Stimulated activated CD4-positive, alpha-beta T cell treated with anti-CD3 and anti-CD28 coated beads, Interleukin-1b, Interleukin-23, amount 100 ng/mL, for 1 hour (primary cell): ENCODE measurements at places on chromosomes 4 and X.

DNA sequence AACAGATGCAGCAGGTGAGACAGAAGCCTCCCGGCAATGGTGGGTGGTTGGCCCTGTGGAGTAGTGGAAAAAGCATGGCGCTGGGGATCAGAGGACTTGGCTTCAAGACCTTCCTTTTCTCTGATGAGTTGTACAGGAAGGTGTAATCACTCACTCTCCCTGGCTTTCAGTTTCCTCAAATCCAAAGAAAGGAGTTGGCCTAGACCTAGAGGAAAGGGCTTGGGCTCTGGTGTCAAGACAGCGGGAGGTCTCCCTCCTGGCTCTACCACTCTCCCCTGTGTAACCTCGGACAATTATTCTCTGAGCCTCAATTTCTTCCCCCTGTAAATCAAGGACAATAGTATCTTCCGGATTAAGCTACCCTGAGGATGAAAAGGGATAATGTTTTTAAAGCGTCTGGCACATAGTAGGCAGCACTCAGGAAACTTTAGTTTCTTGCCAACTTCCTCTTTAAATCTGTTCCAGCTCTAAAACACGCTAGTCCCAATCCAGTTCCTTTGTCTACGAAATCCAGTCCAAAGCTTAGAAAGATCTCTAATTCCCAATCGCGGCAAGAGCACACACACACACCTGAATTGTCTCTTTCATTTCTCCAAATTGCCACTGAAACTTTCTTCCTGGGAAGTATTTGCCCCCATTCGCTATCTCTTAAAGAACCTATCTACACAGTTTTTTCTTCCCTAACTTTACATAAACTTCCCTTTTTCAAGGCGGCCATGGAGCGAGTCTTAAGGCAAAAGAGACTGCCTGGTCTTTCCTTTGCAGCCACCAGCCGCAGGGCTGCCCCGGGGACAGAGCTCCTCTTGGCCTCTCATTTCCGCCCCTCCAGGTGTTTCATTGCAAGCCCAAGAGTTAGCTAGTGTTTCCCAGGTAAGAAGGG lies 29.9 kb upstream of the GPC4 start:
- DNase-seq, result no peak

GRCh38 chrX:110992611-110993010 lies 103.4 kb upstream of the PAK3 start:
- no peak for DNase-seq

DNA sequence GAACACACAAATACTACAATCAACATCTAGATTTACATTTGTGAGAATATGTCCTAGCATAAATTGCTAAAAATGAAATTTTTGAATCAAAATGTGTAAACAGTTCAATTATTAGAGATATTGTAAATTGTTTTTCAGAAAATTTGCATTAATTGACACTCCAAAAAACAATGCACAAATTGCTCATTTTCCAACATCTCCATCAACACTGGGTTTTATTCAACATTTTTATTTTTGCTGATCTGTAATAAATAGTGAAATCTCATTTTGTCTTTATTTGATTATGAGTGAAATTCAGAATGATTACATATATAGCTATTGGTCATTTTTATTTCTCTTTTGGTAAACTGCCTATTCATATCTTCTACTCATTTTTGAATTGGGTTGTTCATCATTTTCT lies 120.0 kb upstream of the GRIA3 start:
- no peak for DNase-seq

DNA sequence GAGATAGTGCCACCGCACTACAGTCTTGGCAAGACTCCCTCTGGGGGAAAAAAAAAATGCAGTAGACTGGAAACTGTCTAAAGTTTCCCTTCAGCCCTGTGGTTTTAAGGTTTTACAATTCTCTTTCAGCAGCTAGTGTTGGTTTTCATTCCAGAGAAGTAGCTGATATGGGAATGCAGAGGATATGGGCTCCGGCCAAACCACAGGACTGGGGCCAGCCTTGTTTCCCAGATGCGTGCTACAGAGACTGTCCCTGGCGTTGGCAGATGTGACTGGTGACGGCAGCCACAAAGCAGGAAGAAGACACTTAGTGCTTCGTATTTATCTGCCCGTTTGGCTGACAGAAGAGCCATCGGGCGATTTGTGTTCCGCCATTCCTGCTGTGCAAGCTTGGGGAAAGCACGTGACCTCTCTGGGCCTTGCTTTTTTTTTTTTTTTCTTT lies 43.2 kb downstream of the ZBTB49 start:
- no peak for DNase-seq

GRCh38 chr4:20666012-20666860 lies 34.0 kb upstream of the PACRGL start:
- no peak for DNase-seq

GRCh38 chr4:102217345-102217744 lies 127.9 kb downstream of the SLC39A8 start:
- DNase-seq, result no peak

GRCh38 chr4:25174674-25175073 lies 14.4 kb upstream of the SEPSECS start:
- no peak for DNase-seq

- DNase-seq, result no peak
Observed at GRCh38 chrX:113512700-113513395, 672.2 kb upstream of the AMOT start.

DNA sequence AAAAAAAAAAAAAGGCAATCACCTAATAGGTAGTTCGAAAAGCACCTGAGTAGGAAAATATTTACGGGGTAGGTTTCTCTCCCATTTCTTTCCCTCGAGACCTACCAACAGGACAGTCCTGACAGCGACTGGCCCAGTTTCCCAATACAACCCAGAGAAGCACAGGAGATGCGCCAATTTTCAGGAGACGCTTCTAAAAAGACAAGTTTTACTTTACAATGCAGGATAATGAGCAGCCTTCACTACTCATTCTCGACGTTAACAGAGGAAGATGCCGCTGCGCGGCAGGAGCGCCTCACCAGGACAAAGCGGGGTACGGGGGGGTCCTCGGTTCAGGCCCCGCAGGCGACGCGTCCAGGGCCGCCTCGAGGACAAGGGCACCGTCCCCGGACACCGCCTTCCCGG lies 708 bp downstream of the BCLAF3 start:
- no peak for DNase-seq

- DNase-seq, result no peak
Observed at GRCh38 chr4:13543839-13544605, at the start of gene NKX3-2. TSS of gene NKX3-2 (minus strand) at chr4:13544508. CDS start at chr4:13544414, 94 bp downstream.

DNA sequence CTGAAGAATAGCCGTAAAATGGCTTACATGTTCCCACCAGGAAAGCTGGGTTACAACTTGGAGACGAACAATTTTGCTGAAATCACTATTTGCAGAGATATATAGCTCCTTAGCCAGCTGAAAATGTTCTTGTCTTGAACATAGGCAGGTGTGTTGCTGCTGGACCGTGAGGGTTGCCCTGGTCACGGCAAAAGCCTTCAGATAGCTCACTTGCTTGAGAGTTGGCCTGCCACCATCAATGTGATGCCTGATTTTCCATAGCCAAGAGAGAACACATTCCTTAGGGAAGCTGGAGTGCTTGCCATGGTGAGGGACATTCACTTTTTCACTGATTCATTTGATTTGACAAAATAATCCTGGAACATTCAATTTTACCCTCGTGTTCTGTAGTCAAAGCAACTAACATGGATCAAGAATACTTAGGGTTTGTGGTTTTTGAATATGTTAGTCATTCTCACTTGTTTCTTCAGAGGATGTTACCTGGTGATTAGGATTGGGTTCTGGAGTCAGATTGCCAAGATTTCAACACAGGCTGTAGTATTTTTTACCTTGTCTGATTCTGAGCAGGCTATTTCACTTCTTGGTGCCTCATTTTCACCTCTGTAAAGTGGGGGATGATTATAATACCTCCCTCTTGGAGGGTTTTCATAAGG lies 536.9 kb downstream of the RAPGEF2 start:
- no peak for DNase-seq

GRCh38 chr4:184536065-184536880 lies 61.9 kb upstream of the IRF2 start:
- DNase-seq, result no peak

DNA sequence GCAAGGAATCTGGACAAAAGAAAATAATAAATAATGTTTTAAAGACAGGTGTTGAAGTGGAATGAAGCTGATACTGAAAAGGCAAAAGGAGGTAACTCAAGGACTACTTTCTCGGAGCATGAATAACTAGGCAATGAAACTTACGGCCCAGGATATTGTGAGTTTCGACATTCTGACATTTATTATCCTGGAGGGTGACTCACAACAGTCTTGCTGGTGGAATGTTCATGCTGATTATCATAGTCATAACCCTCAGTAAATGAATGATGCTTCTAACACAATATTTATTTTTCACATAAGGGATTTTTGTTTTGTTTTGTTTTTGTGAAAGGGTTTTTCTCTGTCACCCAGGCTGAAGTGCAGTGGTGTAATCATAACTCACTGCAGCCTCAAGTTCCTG lies 147.0 kb upstream of the HPGD start:
- no peak for DNase-seq

DNA sequence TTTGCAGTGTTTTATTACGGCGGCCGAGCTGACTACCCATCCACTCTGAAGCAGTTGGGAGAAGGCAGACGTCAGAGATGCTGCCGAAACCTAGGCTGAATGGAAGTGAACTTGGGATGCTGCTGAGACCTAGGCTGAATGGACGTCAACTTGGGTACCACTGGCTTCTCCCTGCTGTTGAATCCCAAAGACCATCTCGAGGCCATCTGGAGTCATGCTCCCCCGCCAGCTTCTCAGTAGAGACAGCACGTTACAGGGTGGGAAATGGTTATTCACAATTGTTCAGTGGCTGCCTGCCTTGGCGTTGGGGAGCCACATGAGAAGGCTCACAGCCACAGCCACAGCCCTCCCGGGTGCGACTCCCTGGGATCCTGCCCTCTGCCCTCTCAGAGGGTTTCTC lies 40.9 kb downstream of the P2RY8 start:
- DNase-seq, result no peak

DNA sequence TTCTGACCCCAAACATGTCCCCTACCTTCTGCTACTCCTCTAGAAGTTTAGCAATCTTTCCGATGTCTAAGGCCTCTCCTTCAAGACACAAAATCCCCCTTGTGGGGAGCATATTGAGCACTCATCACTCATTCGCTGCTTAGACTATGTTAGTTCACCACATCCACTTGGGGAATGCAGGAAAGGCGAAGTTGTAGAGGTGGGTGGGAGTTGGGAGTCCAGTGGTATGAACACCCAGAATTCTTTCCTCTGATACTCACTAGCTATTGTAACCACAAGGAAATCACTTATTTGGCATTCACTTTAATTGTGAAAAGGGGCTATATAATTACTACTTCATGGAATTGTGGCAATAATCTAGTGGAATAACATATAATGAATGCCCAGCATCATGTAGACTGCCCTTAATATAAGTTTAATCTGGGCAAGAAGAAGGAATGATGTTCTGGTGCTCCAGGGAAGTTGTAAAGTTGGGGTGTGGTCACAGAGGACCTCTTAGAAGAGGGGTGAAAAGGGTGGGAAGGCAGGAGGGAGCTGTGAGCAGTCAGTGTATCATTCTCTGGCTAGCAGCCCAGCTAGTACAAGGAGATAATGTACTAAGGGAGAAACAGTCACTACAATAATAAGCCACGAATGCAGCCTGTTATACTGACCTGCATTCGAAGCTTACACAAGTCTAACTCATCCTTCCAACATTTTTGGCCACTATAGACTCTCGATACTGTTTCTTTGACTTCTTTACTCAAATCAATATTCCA lies 468.2 kb upstream of the DIPK2B start:
- DNase-seq, result no peak

- no peak for DNase-seq
Observed at GRCh38 chrX:47523713-47524166, 37.3 kb upstream of the ARAF start.

- peak; percentile 2 for DNase-seq
Observed at GRCh38 chr4:87058356-87059073, 123.7 kb downstream of the AFF1 start.

- no peak for DNase-seq
Observed at GRCh38 chr4:36241771-36242170, 2.5 kb downstream of the ARAP2 start.

DNA sequence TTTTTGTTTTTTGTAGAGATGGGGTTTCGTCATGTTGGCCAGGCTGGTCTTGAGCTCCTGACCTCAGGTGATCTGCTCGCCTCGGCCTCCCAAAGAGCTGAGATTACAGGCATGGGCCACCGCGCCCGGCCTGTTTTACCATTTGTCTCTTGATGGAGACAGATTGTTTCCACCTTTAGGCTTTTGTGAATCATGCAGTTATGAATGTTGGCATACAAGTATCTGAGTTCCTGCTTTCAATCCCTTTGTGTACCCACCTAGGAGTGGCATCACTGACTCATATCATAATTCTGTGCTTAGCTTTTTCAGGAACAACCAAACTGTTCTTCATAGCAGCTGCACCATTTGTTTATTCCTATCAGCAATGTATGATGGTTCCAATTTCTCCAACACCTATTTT lies 20.2 kb upstream of the MGST2 start:
- no peak for DNase-seq

DNA sequence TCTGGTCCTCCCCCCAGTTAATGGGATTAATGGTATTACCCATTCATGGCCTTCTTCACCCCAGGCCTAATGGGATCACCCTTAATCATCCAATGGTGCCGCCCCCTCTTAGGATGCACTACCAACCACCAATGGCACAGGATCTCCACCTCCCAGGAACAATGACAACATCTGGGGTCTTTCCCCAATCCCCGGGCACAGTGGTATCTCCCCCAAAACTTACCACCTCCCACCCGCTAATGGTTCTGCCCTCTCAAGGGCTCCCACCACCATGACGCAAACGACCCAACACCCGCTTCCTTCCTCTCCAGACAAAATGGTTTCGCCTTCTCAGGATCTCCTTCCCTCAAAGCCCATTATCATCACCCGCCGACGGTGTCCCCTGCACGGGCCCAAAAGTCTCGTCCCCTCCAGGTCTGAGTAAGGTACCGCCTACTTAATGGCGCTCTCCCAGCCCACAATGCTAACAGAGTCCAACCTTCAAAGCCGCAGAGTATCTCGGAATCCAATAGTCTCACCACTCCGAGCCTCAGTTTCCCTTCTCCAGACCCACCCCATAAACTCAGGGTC lies 458 bp downstream of the GRIPAP1 start:
- peak; percentile 0 for DNase-seq

- DNase-seq, result no peak
Observed at GRCh38 chr4:24768604-24769003, 26.8 kb upstream of the SOD3 start.

DNA sequence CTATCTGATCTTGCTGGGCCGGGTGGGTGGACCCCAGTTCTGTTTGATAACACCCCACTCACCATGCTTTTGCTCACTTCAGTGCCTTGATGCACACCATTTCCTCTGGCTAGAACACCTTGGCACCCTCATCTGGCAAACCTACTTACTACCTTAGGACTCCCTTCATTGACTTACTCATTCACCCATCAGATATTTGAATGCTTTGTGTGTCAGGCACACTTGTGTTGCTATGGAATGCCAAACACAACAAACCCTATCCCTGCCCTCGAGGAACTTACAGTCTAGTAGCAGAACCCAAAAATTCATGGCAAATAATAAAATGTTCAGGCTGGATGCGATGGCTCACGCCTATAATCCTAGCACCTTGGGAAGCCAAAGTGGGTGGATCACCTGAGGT lies 13.9 kb downstream of the CCNG2 start:
- DNase-seq, result no peak

GRCh38 chr4:14864365-14865030 lies 137.8 kb upstream of the CPEB2 start:
- DNase-seq, result no peak
